Nephron progenitor cell (in vitro differentiated cells): ENCODE measurements at places on chromosomes 5 and 9.

DNA sequence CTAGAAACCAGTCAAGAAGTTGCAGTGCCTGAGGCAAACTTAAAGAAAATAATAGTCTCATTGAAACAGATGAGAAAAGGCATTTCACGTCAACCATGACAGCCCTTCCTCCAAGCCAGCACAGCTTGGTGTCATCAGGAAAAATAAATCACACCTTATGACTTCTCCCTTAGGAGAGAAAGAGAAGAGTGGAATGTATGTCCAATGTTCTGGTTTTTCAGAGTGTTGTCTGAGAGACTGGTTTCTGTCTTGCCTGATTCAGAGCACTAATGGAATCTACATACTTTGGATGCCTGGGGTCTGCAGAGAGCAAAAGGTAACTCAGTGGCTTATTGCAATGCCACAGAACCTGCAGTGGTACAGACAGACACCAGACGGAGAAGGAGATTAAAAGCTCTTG lies 105.5 kb upstream of the PDE4D start:
- no peak for DNase-seq

DNA sequence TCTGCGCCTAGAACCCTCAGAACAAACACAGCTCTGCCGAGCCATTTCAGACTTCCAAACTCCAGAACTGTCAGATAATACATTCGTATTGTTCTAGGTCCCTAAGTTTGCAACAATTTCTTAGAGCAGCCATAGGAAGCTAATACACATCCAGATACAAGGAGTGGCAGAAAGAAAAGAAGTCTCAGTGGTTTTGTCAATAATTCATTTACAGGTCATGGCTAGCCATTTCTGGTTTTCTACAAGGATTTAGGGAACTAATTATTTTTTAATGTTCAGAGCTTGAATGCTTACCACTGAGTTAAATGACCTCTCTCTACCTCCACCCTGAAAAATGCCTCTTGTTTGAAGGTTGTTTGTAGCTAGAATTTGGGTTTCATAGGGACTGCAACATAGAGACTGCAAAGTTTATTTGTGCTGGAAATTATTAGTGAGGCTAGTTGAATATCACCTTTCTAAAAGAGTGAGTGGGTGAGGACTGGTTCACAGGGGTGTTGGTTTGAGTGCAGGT lies 15.5 kb upstream of the ERMP1 start:
- no peak for DNase-seq

GRCh38 chr9:36832164-36832795 lies 201.8 kb downstream of the PAX5 start:
- DNase-seq, result no peak

DNA sequence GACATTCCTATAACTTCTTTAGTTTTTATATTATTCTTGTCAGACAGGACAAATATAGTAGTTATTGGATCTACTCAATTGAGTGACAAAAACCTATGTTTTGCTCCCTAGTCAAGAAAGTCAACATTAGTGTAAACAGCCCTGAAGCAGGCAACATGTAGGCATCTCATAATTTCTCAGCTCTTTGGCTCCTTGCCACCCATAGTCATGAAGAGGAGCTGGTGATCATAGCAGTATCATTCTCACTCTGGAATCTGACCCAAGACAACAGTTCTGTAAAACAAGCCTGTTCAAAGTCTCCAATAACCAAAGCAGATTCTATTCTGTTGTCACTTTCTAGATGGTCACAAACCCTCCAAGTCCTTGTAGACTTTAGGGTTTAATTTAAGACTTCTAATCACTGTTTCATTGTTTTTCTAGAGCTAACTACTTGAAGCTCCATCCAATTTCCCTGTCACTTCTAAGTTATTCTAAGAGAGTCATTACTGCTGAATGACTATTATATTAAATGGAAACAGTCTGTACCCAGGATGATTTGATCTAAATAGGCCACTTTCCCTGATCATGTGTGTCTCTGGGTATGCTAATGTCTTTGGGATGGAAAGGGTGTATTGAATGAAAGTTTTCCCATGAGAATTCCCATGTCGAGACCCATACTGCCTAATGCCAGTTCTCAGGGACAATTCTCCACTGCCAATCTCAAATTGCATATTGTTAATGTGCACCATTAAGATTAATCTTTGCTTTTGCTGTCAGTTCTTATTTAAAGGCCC lies 533.3 kb downstream of the ACTL7B start:
- DNase-seq, result no peak
